ENCODE measurements at places on chromosomes 5 and 9. TPM values are rescaled to one million over a fixed set of nuclear protein-coding genes. Genes with fewer than 3 reads are reported as not detected.
A peak's percentile ranks its signal among the peaks of the same experiment; 100 is the strongest.

HMMR gene
- total RNA-seq, result 74.9 TPM

SNCAIP gene
- not detected for total RNA-seq

GFI1B gene
- total RNA-seq, result 73.4 TPM

FKBP15 gene
- 17.9 TPM for total RNA-seq

ZDHHC21 gene
- total RNA-seq, result 0.72 TPM

SPINK4 gene
- total RNA-seq, result not detected

DMGDH gene
- total RNA-seq, result 0.58 TPM

WNT8A gene
- total RNA-seq, result not detected

DNA sequence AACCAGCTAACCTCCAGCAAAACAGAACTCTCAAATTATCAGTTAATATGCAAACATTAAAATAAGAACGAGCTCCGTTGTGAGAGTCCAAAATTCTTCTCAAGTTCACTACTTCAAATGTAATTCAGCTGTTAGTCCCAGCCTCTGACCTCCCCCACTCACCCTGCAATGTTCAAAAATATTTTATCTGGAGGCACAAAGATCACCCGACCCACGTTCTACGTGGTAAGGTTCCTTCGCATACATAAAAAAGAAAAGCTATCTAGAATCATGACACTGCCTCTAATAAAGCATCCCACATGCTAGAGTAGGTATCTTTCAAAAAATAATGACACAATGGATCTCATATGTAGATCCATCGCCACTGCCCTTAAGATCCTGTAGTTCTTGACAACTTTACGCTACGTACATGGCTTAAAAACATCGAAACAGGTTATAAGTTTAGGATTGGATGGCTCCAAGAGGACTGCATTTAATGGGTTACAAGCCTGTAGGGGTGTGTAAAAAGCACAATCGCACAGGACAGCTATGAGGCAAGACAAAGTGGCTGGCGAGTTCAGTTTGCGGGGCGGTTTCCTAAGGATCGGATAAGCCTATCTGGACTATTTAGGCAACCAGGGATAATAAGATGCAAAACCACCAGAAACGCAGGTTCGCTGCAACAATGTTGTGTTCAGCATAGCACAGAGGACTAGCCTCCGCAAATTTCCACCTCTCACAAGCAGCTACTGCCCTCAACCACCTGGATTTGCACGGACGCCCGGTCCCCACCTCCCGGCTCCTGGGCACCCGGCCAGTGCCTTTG lies 969 bp downstream of the CLK4 start:
- peaks cover 5% of the 10 kb centered on the region for H3K4me1 ChIP-seq
- H3K27ac ChIP-seq, result peak overlapping the region; percentile 84
- peak overlapping the region; percentile 96 for H3K4me3 ChIP-seq
- no peaks in the 10 kb centered on the region for H3K27me3 ChIP-seq
- peaks cover 24% of the 10 kb centered on the region for H3K36me3 ChIP-seq

- no peaks in the 10 kb centered on the region for H3K36me3 ChIP-seq
- DNase-seq, result no peak
Observed at GRCh38 chr9:125985998-125986655, 239.0 kb downstream of the PBX3 start.

GRCh38 chr5:172773481-172774469 lies 2.8 kb upstream of the DUSP1 start:
- H3K4me3 ChIP-seq, result no peak overlapping the region
- H3K4me1 ChIP-seq, result peaks cover 67% of the 10 kb centered on the region
- H3K36me3 ChIP-seq, result peaks cover 14% of the 10 kb centered on the region
- H3K27me3 ChIP-seq, result no peaks in the 10 kb centered on the region

- no peak overlapping the region for H3K27ac ChIP-seq
- H3K4me3 ChIP-seq, result no peak overlapping the region
- H3K4me1 ChIP-seq, result no peaks in the 10 kb centered on the region
- no peaks in the 10 kb centered on the region for H3K36me3 ChIP-seq
- no peak for DNase-seq
Observed at GRCh38 chr9:134632329-134632728, 9.3 kb upstream of the COL5A1 start.

DNA sequence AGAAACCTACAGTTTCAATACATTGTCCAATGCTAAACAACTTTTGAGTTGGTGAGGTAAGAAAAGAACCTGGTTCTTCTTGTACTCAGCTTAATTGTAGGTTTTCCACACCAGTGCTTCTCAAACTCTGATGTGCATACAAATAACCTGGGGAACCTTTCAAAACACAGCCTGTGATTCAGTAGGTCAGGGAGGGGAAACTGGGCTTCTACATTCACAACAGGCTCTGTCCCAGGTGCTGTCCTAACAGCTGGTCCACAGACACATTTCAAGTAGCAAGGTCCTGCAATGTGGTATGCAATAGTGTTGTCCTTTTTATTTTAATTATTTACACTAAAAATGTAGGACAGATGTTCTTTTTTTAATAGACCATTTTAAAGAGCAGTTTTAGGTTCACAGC lies 47.4 kb upstream of the SNCAIP start:
- H3K4me3 ChIP-seq, result no peak overlapping the region
- no peak overlapping the region for H3K27ac ChIP-seq
- no peaks in the 10 kb centered on the region for H3K27me3 ChIP-seq
- peaks cover 3% of the 10 kb centered on the region for H3K4me1 ChIP-seq
- DNase-seq, result no peak
- no peaks in the 10 kb centered on the region for H3K36me3 ChIP-seq

DNA sequence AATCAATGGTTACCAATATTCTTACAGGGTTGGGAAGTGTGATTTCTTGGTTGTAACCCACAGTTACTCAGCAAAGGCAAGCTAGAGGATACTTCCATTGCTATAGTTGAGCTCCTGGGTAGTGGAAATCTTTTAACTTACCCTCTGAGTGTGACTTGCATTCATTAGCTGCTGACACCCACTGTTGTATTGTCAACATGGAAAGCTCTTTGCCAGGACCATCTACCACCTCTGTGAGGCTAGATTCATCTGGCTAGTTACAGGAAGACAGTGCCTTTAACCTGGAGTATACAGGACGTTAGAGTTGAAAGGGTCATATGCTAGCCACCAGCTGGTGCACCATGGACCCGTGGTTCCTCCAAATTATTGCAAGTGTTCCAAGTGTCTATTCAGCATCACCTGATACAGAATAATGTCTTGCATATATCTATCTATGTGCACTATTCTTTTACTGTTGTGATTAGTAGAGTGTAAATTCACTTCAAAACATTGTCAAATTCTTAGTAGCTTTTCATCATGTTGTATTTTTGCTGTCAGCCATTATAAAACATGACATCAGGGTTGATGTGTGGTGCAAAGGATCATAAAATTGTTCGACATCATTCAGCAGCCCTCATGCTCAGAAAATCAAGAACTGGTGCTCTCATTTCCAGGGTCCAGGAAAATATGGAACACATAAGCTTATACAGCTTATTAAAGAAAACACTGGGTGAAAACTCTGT lies 239.0 kb downstream of the PJA2 start:
- no peaks in the 10 kb centered on the region for H3K4me1 ChIP-seq
- no peaks in the 10 kb centered on the region for H3K36me3 ChIP-seq
- H3K27me3 ChIP-seq, result no peaks in the 10 kb centered on the region
- H3K27ac ChIP-seq, result no peak overlapping the region
- no peak overlapping the region for H3K4me3 ChIP-seq
- DNase-seq, result no peak

GRCh38 chr5:97550164-97550563 lies 367.1 kb upstream of the RIOK2 start:
- H3K27me3 ChIP-seq, result no peaks in the 10 kb centered on the region
- H3K4me3 ChIP-seq, result no peak overlapping the region
- H3K27ac ChIP-seq, result no peak overlapping the region
- no peaks in the 10 kb centered on the region for H3K4me1 ChIP-seq
- no peaks in the 10 kb centered on the region for H3K36me3 ChIP-seq
- no peak for DNase-seq

DNA sequence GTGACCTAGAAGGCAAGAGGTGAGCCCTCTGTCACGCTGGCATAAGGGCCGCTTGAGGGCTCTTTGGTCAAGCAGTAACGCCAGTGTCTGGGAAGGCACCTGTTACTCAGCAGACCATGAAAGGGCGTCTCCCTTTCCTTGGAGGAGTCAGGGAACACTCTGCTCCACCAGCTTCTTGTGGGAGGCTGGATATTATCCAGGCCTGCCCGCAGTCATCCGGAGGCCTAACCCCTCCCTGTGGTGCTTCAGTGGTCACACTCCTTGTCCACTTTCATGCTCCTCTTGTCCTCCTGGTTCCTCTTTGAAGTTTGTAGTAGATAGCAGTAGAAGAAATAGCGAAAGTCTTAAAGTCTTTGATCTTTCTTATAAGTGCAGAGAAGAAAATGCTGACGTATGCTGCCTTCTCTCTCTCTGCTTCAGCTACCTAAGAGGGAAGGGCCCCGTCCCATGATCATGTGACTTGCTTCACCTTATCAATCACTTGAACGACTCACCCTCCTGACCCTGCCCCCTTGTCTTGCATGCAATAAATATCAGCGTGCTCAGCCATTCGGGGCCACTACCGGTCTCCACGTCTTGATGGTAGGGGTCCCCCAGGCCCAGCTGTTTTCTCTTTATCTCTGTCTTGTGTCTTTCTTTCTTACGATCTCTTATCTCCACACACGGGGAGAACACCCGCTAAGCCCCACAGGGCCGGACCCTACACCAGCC lies 16.7 kb upstream of the SCGB3A1 start:
- H3K4me1 ChIP-seq, result peaks cover 50% of the 10 kb centered on the region
- H3K27me3 ChIP-seq, result peaks cover 15% of the 10 kb centered on the region
- DNase-seq, result no peak
- H3K36me3 ChIP-seq, result no peaks in the 10 kb centered on the region
- no peak overlapping the region for H3K4me3 ChIP-seq

DNA sequence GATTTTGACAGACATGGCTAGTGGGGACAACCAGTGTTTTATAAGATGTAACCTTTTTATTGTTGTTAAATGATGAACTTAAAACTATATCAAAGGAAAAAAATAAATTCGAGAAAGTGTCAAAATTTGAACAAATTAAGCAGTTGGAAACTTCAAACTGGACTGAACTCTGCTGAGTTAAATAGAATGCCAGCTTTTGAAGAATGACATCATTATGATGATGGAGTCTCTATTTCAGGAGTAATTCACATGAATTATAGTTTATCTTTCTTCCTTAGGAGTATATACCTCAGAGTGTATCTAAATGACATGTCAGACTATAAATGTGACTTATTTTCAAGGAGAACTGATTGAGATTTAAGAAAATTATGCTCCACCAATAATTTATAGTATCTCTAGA lies 125.2 kb downstream of the CAMK4 start:
- H3K27me3 ChIP-seq, result no peaks in the 10 kb centered on the region
- H3K4me3 ChIP-seq, result no peak overlapping the region
- H3K27ac ChIP-seq, result no peak overlapping the region
- no peaks in the 10 kb centered on the region for H3K36me3 ChIP-seq
- no peak for DNase-seq

GRCh38 chr9:5690278-5690677 lies 61.4 kb downstream of the RIC1 start:
- DNase-seq, result no peak
- H3K36me3 ChIP-seq, result no peaks in the 10 kb centered on the region
- no peaks in the 10 kb centered on the region for H3K27me3 ChIP-seq

DNA sequence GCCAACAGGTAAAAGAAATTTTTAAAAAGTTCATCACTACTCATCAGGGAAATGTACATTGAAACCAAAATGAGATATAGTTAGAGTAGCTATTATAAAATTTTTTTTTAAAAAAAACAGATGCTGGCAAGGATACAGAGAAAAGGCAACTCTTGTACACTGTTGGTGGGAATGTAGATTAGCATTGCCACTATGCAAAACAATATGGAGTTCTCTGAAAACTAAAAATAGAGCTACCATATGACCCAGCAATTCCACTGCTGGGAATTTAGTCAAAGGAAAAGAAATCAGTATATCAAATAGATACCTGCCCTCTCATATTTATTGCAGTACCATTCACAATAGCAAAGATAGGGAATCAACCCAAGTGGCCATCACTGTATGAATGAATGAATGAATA lies 44.2 kb upstream of the NIPAL4 start:
- H3K4me3 ChIP-seq, result no peak overlapping the region
- DNase-seq, result no peak
- no peak overlapping the region for H3K27ac ChIP-seq
- no peaks in the 10 kb centered on the region for H3K36me3 ChIP-seq
- H3K27me3 ChIP-seq, result no peaks in the 10 kb centered on the region

- no peak overlapping the region for H3K4me3 ChIP-seq
- no peak overlapping the region for H3K27ac ChIP-seq
- H3K4me1 ChIP-seq, result no peaks in the 10 kb centered on the region
- H3K27me3 ChIP-seq, result no peaks in the 10 kb centered on the region
- no peaks in the 10 kb centered on the region for H3K36me3 ChIP-seq
Observed at GRCh38 chr5:93735378-93735777, 6.0 kb downstream of the POU5F2 start.

DNA sequence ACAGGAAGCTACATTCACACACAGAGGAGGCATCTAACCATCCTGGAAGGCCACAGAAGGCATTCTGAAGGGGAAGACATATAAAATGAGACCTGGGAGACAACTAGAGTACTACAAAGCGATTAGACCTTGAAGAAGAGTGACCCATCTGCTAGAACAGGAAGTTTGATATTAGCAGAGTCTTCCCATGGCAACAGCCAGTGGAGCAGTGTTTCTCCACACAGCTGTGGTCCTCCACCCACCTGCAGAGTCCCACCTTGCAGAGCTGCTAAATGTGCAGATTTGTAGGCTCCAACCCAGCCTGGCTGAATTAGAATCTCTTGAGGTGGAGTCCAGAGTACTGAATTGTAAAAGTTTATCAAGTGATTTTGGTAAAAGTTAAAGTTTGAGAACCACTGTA lies 267.0 kb downstream of the CETN3 start:
- H3K36me3 ChIP-seq, result no peaks in the 10 kb centered on the region
- DNase-seq, result no peak
- H3K27ac ChIP-seq, result no peak overlapping the region
- H3K27me3 ChIP-seq, result no peaks in the 10 kb centered on the region

DNA sequence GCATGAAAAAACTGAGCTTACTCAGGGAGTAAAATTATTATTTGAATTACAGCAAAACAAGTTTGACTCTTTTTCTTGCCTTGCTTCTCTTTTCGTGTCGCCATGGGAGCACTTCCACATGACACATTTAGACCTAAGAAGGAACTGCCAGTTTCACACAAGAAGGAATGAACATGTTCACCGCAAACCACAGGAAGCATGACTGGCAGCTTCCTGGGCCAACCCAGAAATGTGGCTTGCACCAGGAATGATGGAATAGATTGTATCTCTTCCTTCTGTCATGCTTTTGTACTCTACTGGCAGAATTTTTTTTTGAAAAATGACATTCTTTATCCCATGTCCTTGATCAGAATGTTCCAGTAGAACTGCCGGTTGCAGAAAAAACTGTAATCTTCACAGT lies 32.9 kb upstream of the MAN2A1 start:
- peaks cover 8% of the 10 kb centered on the region for H3K4me1 ChIP-seq
- H3K4me3 ChIP-seq, result no peak overlapping the region
- DNase-seq, result peak; percentile 36
- no peaks in the 10 kb centered on the region for H3K27me3 ChIP-seq

- DNase-seq, result no peak
- no peaks in the 10 kb centered on the region for H3K27me3 ChIP-seq
Observed at GRCh38 chr9:89896806-89897340, 292.1 kb downstream of the GADD45G start.

- DNase-seq, result no peak
- no peaks in the 10 kb centered on the region for H3K36me3 ChIP-seq
- H3K27ac ChIP-seq, result no peak overlapping the region
- no peaks in the 10 kb centered on the region for H3K4me1 ChIP-seq
- H3K27me3 ChIP-seq, result no peaks in the 10 kb centered on the region
Observed at GRCh38 chr5:110625376-110625999, 101.0 kb downstream of the TMEM232 start.

GRCh38 chr9:69757996-69758675 lies 1.7 kb downstream of the PTAR1 start:
- no peaks in the 10 kb centered on the region for H3K27me3 ChIP-seq
- H3K36me3 ChIP-seq, result peaks cover 27% of the 10 kb centered on the region

Data from K562 (cell line).